NCI-H524 treated with DMSO at 0.1 percent for 48 hours (cell line): ENCODE measurements at places on chromosomes 6 and 20.

- DNase-seq: no peak
These were observed 9.9 kb downstream of the ECI2 start for GRCh38 chr6:4125500-4125899.

DNA sequence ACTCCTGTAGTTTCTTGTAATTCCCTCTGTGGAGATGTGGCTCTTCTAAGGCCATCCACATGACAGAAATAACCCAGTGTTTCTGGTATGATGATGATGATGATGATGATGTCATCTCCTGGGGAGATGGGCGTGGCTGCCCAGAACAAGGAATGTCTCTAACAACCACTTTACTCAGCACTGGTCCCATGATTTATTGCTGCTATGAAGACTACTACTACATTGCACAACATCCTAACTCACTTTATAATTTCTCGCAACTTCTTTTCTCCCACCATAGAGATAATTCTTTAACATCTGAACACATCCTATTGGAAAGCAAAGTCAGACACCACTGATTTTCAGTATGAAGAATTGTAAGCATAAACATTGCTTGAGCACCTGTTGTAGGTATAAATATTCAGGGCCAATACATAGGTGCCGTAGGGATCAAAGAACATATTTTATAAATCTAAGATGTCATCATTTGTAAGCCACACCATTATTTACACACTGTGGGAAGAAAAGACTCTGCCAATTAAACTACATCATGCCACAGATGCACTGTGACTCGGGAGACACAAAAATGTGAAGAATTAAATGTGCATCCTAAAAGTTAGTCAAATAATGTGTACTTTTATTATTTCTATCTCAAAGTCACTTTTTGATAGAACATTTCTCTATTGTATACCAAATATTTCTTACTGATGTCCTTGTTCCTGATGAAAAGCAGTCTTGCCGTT is 6.4 kb downstream of the TPMT start:
- DNase-seq: no peak

DNA sequence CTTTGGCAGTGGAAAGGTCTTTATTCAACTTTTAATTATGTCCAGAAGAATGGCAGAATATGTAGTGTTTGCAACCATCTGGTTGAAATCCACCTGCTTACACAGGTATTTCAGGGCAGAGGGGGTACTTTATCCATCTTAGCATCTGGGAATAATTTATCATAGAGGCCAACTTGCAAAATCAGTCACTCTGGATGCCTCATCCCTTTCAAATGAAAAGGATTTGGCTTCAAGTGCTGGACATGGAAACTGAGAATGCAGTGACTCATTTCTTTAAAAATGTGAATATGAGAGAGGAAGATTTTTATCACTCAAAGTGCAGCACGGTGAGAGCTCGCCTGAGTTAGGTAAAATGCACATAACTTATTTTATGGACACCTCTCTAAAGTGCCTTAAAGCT is 758.3 kb downstream of the KIF16B start:
- DNase-seq: no peak

DNA sequence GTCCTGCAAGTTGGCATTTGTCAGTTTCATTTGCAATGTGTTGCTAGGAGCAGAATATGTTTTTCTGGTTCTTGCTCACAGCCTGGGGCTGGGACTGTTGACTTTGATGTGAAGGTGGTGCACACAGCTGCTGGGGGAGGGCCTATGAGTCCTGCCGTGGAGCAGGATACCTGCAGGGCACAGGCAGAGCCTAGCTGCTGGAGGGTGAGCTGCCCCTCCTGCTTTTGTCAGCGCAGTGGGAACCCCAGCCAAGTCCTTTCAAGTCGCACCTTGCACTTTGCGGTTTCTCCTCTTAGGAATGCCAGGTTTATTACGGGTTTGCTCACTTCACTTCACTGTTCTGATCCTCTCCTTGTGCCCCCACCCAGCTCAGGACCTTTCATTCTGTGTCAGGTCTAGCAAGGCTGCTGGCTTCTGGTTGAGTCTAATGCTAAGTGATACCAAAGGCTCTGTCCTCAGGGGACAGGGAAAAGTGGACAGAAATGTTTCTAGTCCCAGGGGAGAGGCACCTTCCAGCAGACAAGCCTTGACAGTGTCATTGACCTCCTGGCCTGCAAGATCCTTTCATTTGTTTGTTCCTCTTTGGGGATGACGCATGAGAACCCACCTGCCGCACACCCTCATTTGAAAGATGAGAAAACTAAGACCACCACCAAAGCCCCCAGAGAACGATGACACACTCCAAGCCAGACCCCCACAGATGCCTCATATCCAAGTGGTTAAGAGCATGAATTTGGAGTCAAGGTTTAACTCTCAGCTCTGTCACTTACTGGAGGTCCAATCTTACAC is 2.7 kb upstream of the SPO11 start:
- DNase-seq: no peak

DNA sequence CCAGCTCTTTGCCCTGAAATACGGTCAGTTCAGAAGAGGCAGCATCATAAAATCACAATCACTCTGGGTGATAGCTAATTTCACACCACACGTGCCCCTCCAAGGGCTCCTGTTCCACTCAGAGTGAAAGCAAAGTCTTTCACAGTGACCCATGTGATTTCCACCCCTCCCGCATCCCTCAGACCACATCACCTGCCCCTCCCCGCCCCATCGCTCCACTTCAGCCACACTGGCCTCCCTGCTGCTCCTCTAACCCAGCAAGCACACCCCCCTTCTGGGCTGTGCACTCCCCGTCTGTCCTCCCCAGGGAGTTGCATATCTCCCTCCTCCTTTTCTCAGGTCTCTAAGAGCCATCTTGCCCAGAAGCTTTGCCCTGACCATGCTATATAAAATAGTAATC is 74.5 kb downstream of the PSMG4 start:
- DNase-seq: no peak

- no peak for DNase-seq
These were observed 9.5 kb downstream of the OVOL2 start for GRCh38 chr20:18048176-18048575.

DNA sequence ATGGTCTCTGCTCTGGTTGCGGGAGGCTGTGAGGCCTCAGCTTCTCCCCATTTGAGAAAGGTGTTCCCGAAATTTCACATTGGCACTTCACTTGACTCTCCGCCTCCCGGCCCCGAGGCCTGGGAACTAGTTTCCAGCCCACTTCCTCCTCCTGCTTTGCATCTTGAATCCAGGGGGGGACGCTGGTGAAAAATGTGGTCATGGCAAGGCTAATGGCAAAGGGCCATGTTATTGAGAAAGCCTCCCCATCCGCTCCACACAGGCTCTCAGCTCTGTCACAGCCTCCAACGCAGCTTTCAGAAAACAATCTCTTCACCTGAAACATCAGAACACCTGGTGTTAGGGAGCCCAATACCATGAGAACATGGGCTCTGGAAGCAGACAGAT is 5.6 kb downstream of the PLAGL2 start:
- no peak for DNase-seq

DNA sequence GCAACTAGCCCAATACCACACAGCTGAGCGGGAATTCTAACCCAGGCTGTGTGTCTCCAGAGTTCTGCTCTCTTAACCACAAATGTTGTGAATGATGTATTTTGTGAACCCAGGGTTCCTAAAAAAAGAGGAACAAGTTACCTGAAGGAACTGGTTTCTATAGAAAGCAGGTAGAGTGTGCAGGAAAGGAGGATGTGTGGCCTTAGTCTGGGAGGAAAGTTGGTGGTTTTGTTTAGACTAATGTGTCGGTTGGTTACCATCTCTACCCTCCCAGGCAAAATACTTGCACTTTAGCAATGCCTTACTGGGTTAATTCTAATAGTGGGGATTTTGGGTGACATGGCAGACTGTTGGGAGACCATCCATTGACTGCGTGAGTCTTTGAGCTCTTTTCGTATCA is 143.3 kb downstream of the SCP2D1 start:
- DNase-seq: no peak

DNA sequence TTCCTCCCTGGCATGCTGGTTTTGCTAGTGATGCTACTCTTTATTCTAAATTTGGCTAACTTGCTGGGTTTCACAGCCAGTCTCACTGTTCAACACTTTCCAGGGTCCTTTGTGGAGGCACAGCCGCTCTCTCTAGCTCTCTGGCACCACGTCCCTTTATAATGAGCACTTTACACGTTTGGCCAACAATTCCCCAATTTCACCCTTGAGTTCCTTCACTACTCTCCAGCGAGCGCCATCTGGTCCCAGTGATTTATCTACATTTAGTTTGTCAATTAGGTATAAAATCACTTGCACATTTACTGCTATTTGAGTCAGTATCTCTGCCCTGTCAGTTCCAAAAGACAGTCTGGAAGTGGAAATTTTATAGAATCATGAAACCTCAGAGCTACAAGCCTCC is 241.9 kb upstream of the MOCS1 start:
- DNase-seq: no peak

DNA sequence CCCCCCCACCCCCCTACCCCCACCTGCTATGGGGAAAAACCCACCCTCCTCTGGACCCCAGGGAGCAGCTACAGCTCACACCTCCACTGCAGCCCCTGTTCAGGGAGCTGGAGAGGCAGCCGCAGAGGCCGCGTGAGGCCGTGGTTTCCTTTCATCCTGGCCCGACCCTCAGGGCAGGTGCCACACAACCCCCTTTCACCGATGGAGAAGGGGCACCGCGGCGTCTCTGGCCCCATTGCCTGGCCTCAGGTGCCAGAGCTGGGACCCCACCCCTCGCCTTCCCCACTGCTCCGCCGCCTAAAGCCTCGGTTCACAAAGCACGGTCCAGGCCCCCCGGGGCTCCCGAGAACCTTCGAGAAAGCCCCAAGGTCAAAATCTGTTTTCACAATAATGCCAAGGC is 11.8 kb upstream of the KCNQ2 start:
- no peak for DNase-seq

GRCh38 chr6:46993846-46994245 is 48.3 kb downstream of the ADGRF1 start:
- no peak for DNase-seq

GRCh38 chr6:35181933-35182612 is 31.7 kb upstream of the SCUBE3 start:
- no peak for DNase-seq

- DNase-seq: no peak
These were observed 184.4 kb upstream of the ZNF217 start for GRCh38 chr20:53778041-53778516.
